ENCODE measurements at places on chromosomes 2 and 18. TPM values are rescaled to one million over a fixed set of nuclear protein-coding genes. Genes with fewer than 3 reads are reported as not detected.
A peak's percentile ranks its signal among the peaks of the same experiment; 100 is the strongest.

DNA sequence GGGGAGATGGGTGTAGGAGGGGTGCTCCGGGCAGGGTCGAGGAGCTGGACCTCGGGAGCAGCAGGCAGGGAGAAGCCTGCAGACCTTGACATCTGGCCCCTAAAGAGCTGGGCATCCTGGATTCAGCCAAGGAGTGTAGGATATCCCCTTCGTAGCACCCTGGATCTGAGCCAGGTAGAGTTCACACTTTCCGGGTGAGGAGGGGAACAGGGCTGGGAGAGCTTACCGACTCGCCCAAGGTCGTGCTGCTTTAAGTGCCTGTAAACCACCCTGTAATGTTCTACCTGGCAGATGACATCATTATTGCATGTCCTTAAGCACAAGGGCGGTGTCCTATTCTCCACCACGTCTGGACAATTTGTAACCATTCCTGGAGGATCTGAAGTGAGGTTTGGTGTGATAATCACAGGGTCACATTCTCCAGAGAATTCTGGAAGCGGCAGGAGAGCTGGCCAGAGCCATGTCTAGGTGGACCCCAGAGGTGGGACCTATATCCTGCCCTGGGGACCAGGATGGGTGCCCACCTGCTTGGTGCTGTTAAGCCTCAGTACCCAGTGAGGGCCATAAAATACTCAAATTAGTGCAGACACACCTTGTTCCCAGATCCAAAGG, 14.6 kb downstream of the ITM2C start:
- DNase-seq = no peak

DNA sequence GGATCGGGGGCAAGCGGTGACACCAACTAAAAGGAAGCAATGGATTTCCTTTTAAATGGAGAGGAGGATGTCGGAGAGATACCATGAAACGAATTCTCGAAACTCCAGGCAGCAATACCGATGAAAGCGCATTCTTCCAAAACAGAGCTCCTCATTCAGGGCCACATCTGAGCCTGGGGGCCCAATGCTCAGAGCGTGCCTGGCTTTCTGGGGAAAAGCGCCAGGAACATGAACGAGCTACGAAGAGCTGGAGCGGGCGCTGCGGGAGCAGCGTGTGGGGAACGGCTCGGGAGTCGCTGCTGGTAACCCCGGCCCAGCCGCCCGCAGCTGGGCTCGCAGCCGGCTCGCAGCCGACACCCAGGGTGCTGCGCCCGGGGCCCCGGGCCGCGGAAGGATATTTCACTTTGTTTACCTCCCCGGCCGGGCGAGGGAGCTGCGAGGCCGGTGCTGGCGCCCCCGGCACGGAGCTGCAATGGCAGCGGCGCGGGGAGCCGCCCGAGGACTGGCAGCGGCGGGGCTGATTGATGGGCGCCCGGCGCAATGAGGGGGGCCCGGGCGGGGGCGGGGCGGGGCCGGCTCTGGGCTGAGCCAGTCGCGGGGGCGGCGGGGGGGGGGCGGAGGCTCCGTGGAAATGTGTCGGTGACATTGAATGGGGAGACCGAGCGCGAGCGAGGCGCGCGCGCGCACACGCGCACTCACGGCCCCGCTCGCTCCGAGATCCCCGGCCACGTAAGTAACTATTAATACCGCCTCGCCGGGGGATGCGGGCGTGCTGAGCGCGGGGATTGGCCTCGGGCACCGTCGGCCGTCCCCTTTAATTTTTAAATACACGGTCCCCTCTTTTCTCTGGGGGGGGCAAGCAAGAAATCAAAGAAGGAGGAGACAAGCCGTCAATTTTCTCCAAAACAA, at the start of gene TRIB2:
Gene TRIB2 (plus strand): TSS at position 655 of the 909 bp plus-strand sequence. CDS start 1,372 bp downstream, outside the sequence.
- peak; percentile 90 for DNase-seq

DNA sequence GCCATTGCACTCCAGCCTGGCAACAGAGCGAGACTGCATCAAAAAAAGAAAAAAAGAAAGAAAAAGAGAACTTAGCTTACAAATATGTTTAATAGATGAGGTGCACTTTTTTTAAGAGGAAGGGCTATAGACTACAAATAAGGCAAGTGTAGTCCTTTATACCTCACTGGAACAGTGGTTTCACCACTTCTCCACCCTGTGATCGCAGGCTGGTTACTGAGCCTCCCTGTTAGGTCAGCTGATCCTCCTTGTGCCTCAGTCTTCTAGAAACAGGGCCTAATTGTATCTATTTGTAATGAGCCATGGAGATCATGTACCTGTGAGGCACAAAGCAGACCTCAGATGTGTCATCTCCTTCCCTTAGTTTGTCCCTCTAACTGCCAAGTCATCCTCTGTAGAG, 4.5 kb downstream of the CXCR2 start:
- no peak for DNase-seq

DNA sequence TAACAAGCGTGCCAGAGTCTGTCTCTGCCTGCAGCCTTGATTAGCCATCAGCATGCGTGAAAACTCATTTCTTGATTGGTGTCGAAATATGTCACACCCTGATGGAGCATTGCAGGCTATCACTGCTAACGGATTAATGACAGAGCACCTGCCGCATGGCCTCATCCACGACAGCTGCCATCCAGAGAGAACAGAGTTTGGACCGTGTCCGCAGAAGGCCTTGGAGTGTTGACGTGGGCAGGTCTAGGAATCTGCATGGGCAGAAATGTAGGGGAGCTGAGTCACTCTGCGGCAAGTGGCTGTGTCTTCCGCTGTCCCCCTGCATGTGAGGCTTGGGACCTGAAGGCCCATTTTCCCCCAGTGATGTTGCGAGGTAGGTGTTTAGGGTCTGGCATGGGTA, 43.0 kb downstream of the KLHL29 start:
- no peak for DNase-seq

DNA sequence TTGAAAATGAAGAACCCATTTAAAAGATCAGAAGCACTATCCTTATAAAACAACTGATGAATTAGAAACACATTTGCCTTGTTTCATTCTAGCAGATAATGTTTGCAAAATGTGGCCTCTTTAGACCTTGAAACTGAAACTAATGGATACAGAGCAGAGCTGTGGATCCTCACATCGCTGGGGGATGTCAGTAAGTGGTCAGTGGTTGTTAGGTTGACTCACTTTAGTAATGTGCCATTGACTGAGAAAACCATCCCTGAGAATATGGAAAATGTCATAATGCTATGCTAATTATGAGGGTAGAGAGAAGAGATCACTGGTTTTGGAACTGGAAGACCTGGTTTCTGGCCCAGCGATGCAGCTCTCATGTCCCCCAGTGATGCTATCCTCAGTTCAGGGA, 176.7 kb downstream of the MYO1B start:
- no peak for DNase-seq

GRCh38 chr2:67234440-67234839, 162.7 kb upstream of the ETAA1 start:
- no peak for DNase-seq

DNA sequence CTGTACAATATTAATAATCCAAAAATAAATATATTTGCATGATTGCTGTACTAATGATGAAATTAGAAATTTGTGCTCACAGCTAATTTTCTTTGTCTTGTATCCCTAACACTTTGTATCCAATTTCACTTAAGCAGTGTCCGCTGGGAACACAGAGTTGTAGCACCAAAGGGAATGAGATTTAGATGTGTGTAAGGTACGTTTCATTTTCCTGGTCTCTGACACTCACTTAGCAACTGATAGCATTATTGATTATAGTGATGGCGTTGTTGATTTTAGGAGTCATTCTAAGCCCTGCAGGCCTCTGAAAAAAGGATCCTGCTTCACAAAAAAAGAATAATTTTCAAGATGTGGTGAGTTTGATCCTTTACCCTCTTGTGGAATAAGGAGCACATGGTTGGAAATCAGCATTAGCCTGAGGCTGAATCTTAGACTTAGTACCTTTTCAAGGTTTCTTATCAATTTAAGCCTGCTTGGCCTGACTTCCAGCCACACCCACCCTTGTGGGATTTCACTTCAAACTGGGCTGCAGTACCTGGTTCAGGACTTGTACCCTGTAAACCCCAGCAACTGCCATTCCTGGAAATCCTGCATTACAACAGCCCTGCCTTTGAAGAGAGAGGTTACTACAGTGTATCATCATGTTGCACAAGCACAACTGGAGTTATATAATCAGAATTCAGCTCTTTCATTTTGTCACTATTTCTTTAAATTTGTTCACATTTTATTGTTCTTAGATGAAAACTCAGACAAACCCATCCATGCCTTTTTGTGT, 116.2 kb downstream of the RND3 start:
- DNase-seq = no peak

GRCh38 chr2:60416221-60417008, 137.0 kb downstream of the BCL11A start:
- no peak for DNase-seq

DNA sequence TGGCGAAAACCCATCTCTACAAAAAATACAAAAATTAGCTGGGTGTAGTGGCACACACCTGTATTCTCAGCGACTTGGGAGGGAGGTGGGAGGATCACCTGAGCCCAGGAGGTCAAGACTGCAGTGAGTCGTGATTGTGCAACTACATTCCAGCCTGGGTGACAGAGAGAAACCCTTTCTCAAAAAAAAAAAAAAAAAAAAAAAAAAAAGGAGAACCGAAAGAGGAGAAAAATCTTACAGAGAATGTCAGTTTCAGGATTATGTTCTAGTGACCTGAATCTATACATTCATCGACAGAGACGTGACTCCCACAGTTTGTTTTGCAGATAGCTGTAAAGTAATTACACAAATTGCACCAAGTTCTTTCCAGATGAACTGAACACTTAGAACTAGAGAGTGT, 187.8 kb downstream of the FTCDNL1 start:
- DNase-seq = no peak

Gene GPR35
- total RNA-seq = 6.2 TPM

Gene ERBB4
- not detected for total RNA-seq

Measured in T-cell (primary cell).